ENCODE measurements at places on chromosomes 12 and 14.

- no peak for DNase-seq
Observed at GRCh38 chr14:24072881-24073877, 1.8 kb downstream of the CPNE6 start.

GRCh38 chr14:91286530-91286937, 42.0 kb upstream of the GPR68 start:
- no peak for DNase-seq

- DNase-seq, result no peak
Observed at GRCh38 chr12:123546281-123546680, 12.8 kb upstream of the RILPL1 start.

DNA sequence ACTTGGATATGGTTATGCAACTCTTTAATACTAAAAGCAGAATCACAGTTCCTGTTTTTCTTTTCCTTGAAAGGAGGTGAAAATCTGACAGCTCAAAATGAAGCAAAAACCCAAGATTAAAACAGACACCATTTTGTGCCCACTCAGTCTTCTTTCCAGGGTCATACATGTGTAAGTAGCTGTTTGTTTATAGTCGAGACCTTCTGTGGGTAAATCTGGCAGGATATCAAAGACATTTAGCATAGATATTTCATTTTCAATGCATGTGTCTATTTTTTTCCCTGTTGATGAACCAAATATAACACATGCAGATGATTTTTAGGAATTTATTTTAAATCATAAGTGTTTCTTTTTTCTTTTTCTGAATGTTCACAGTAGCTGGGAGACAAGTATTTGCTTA, 398.8 kb downstream of the FOXG1 start:
- no peak for DNase-seq

DNA sequence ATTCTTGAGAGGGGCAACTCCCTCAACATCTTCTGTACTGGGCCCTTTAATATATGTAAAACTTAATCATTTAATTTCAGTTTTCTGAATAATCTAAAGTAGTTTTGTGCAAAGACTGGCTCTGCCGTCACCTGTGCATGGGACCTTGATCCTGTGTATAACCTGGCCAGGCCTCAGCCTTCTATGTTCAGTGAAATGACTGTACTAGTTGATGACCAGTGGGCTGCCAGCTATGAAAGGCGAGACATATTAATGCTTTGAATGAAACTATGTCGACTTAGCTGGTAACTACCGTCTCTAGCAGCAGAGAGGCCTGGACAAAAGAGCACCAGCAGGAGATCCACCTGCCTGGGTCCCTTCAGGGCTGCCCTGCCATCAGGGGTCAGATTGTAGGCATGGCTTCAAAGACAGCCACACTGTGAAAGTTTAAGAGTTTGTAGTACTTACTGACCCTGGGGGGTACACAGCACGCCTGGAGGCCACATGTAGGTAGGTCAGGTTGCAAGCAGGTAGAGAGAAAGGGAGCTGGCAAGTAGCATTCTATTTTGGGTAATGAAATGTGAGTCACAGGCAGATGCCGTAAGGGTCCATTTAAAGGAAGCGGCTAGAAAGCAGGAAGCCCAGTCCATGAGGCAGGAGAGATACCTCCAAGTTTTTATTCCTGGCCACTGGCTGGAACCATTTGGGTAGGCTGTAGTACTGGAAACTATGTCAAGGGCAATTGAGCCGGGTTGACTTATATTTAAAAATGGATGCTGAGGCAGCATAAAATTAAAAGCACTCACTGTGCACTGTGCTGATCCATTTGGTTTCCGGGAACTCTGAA, 77.2 kb downstream of the BHLHE41 start:
- DNase-seq, result no peak

- DNase-seq, result no peak
Observed at GRCh38 chr12:65845751-65846537, 21.7 kb downstream of the HMGA2 start.

DNA sequence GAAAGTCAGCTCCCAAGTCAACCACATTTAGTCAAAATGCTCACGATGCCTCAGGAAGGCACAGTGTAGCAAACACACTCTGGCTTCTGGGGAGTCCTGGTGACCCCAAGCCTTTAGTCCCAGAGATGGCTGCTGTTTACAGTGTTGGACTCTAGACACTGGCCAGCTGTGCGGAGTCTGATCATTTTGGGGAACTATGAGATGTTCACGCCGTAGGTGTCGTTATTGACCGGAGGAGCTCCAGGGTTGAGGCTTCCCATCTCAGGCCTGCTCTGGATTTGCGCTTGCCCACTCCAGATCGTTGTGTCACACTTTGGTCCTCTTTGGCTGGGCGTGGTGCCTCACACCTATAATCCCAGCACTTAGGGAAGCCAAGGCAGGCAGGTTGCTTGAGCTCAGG, 27.7 kb downstream of the BRI3BP start:
- DNase-seq, result no peak

- no peak for DNase-seq
Observed at GRCh38 chr12:123037791-123038190, 57.3 kb downstream of the ARL6IP4 start.

DNA sequence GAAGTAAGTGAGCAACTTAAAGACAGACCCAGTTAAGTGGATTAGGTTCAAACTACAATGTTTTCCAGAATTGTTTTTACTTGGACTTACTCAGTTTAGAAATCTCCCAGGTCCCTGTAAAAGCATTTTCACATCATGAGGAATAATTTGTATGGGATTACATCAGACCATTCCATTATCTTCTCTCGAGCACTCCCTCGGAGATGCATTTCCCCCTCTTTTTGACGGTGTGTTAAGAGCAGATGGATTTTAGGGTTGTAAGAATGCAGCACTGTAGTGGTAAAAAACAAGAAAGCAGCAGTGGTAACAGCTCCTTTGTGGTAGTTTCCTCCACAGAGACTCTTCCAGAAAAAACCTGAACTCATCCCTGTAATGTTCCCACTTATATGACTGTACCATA, 488.4 kb downstream of the BCAT1 start:
- no peak for DNase-seq

DNA sequence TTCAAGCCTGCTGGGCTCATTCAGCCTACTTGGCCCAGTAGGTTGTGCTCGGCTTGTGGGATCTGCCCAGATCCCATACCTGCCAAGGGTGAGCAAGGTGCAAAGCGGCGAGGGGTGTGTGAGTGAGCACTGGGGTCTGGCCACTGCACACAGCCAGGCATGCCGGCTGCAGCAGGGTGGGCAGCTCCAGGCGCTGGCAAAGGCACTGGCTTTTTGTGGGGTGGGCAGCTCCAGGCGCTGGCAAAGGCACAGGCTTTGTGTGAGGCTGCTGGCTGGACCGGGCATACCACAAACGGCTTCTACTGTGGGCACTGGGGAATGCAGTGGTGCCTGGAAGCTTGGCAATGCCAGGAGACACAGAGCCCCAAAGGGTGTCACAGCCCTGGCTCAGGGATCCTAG, 137.4 kb downstream of the SLC16A7 start:
- no peak for DNase-seq

DNA sequence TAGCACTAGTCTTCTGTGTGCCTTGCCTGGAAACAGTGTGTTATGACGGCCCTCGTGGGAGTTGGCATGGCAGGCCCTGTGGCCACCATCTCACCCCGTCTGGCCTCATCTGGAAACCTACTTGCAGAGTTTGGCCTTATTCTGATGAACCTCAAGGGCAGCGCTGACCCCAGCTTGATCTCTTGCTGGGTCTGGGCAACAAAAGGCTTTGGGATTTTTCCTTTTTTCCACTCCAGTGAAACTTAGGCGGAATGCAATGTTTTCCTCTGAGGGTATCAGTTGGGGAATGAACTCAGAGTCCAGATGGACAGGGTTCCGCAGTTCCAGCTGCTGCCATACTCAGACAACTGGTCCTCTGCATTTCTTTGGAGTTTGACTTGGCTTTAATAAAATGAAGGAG, 15.9 kb downstream of the CACNA1C start:
- DNase-seq, result no peak

DNA sequence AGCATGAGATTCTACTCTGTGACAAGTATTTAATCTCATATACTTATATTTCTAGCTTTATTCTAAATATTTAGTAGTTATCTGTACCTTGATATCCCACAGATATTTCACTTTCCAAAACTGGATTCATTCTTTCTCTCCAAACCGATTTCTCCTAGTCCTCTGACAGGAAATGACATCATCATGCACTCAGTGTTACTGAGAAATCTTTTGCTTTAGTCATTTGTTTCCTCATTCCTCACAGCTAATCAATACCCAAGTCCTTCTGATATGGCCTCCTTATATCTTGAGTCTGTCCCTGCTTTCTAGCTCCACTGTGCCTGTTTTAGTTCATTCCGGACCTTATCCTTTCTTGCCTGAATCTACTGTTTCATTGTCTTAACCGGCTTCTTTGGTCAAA, 39.4 kb upstream of the E2F7 start:
- DNase-seq, result no peak

- no peak for DNase-seq
Observed at GRCh38 chr14:33525626-33526025, 425.2 kb downstream of the EGLN3 start.

GRCh38 chr14:100440758-100441203, 117.6 kb downstream of the SLC25A47 start:
- no peak for DNase-seq

DNA sequence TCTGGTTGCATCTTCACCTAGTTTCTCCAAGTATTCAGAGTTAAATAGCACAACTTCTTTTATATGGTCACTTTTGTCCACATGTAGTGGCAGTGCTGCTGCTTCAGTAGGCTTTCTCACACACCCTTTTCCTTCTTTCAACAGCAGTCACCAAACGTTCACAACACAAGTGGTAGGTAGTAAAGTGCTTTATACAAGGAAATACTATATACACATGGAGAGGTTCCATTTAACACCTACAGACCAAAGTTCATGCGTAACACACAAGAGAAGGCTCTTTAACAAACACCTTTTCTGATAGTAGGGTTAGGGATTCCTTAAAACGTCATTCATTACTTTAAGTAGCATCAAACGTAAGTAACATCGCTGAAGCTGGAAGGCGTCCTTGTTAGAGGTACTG, 107.1 kb upstream of the USP44 start:
- DNase-seq, result no peak

GRCh38 chr12:58176296-58176869, 235.0 kb downstream of the ATP23 start:
- no peak for DNase-seq

DNA sequence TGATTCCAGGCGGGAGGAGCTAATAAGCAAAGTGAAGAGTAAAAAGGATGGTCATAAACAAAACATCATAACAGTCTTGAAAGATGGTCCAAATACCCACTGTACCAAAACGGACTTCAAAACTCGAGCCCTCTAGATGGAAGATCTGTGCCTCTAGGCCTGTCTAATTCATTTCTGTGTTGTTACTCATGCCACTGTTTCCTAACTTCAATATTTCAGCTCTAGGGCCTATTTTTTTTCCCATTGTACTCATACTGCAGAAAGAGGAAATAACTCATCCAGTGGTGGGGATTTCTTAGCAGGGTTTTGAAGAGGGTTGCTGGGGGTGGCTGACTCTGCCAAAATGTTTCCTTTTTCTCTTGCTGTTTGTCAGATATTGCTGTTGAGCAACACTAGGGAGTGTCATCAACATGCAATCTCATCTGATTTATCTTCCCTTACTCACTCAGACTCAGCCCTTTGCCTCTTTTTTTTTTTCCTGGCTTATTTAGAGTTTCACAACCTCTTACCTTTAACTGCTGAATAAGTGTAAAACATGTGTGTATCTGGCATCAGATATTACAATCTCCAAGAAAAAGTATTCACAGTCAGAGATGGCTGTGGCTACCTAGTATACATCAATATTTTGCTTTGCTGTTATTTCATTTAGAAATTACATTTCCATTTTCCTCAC, 189.6 kb downstream of the DUSP6 start:
- DNase-seq, result peak; percentile 98

GRCh38 chr14:92844204-92844603, 50.1 kb downstream of the GOLGA5 start:
- DNase-seq, result no peak

DNA sequence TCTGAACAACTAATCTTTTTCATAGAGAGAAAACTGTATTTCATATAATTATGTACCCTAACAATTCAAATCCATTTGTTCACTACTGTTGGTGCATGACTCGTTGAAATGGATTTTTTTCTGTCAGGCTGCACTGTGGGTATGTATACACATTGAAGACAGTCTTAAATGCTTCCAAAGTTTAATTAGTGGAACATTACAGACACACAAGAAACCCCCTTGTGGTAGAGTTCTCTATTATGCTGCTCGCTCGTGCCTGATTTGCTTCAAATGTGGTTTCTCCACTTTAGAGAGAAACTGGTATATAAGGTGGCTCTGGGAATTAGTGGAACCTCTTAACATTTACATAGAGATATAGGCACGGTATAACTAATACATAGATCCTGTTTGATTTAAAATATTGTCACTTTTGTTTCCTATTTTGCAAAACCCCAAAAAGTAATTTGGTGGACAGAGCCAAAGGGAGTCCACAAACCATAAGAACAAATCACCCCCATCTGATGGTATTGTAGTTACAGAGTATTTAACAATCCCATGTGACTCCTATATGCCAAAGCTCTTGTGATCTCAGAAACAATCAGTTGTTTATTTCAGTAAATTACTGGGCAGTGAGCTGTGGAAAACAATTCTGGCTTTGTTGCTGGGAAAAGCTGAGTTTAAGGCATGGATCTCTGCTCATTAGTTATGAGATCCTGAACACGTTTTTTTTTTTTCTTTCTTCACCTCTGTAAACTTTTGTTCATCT, 159.5 kb downstream of the BRMS1L start:
- DNase-seq, result no peak

DNA sequence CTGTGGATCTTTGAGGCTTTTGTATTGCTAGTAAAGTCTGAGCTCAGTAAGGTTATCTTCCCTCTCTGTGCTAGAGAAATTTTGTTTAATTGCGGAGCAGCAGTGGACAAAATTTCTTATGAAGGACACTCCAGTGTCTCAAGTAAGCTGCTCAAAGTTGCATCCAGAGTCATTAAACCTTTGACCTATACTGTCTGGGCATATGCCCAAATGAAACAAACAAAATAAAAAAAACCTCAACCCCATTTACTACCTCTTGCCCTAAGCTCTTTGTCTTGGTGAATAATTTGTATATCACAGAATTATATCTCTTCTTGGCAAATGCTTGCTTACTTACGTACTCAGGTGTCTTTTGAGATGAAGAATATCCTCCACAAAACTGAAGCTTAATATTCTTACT, 465.2 kb downstream of the SOX5 start:
- DNase-seq, result no peak

DNA sequence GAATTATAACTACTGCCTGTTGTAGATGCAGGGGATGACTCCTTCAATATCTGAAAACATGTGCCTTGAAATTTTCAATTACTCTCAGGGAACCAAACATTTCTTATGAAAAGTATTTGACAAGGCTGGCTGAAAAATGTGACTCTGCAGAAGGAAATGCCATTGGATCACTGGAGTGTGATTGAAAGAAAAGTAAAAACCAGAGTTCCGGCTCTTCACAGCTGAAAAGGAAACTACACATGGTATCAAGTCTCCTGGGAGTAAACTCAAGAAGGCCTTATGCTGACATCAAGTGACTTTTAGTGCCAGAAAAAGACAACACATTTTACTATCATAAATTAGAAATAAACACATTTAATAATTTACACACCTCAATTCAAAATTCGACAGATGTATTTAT, 693.0 kb downstream of the LRFN5 start:
- DNase-seq, result no peak
